Stimulated activated CD8-positive, alpha-beta memory T cell treated with anti-CD3 and anti-CD28 coated beads, Interleukin-4, amount 100 ng/mL, for 1 hour (primary cell): ENCODE measurements at places on chromosomes 5 and 9.

DNA sequence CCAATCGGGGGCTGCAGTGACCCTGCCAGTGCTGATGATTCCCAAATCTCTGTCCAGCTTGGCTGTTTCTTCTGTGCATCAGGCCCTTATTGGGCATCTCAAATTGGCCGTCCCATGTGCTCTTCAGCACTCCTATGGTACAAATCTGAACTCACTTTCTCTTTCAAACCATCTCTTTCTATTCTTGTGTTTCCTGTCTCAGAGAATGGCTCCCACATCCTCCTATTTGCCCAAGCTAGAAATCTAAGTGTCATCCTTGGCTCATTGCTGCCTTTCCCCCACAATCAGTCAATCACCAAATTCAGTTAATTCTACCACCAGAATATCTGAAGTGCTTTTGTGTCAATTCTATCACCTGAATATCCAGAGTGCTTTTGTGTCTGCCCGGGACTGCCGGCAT lies 336.6 kb downstream of the CWC27 start:
- no peak for DNase-seq

GRCh38 chr5:95884511-95884910 lies 62.0 kb upstream of the GLRX start:
- no peak for DNase-seq

DNA sequence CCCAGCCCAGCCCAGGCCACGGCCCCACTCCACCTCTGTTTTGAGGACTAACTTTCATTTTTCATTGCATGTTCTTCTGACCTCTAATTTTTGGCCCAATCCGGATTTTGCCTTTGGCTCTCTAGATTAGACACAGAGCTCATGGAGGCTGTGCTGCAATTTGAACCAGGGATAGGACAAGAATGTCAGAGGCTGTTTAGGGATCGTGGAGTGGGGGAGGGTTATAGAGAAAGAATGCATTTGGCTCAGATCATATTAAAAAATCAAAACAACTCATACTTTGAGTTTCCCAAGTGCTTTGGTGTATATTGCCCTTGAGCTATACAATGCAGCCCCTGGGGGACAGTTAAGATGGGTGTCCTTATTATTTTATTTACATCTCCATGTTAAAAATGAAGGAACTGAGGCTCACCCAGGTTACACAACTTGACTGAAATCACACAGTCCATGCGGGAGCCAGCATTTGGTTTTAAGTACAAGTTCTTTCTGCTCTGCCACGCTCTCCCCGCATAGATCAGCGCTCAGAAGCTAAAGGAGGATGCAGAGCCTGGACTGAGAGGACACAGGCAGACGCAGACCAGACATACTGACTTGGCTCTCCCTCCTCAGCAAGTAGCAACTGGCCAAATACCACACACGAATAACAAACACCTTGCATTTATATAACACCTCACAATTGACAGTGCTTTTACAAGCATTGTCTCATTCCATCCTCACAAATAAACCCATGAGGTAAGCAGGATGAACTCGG lies 126.4 kb upstream of the RAI14 start:
- DNase-seq: no peak

GRCh38 chr9:133457233-133457632 lies 2.5 kb upstream of the CACFD1 start:
- DNase-seq: no peak

- no peak for DNase-seq
These were observed 1.9 kb downstream of the RPS6 start for GRCh38 chr9:19378164-19378563.

- DNase-seq: no peak
These were observed 10.0 kb downstream of the TENT4A start for GRCh38 chr5:6723122-6723815.
